ENCODE measurements at places on chromosomes 7 and 10.

DNA sequence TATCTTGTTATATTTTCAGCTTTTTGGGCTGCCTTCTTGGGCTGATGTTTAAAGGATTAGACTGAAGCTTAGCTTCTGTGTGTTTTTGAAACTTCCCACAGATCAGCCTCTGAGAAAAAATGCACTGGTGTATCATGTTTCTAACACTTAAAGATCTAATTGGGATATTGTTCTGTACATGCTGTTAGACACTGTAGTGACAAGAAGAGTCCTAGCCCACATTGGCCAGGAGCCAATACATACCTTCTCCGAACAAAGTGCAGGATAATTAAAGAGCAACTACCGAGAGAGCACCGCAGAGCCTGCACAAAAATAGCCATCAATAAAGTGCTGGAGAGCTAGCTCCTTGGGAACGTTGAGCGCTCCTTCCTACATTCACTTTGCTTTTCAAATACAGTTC lies 289.4 kb upstream of the SP8 start:
- no peak for DNase-seq

DNA sequence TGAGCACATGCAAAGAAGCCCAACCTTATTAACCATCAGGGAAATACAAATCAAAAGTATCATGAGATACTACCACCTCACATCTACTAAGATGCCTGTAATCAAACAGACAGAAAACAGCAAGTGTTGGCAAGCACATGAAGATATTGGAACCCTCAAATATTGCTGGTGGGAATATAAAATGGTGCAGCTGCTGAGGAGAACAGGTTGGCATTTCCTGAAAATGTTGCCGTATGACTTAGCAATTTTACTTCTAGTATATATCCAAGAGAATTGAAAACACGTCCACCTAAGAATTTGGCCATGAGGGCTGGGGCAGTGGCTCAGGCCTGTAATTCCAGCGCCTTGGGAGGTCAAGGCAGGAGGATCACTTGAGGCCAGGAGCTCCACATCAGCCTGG lies 39.4 kb upstream of the TNRC18 start:
- no peak for DNase-seq

- no peak for DNase-seq
Observed at GRCh38 chr7:117006907-117007684, 53.8 kb downstream of the ST7 start.

DNA sequence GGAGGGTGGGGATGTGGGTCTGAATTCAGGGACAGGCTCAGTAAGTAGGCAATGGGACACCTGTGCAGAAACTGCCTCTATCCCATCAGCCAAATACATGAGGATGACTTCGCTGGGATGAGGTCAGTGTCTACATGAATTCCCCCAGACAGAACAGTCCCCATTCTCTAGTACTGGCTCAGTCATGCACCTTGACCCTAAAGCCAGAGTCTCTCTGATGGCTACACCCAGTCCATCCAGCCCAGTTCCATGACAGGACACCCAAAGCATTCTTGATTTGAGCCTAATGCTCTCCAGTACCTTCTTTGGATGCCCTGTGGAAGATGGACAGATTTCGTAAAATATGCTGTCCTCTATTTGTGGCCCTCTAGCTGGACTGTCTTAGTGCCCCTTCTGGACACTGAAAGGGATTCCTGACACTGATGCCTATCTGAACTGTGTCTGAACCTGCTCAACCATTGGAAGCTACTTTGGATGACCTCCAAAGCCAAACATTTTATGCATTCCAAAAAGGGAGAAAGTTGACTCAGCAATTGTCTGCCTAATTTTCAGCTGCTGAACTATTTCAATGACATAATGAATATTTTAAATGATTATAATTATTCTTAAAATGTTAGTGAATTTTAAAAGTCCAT lies 14.6 kb downstream of the SFRP4 start:
- no peak for DNase-seq

- DNase-seq: no peak
Observed at GRCh38 chr7:18541181-18541870, 45.8 kb downstream of the HDAC9 start.

- DNase-seq: no peak
Observed at GRCh38 chr10:33334153-33334804, at the start of gene NRP1. TSS of gene NRP1 (minus strand) at chr10:33334667. CDS start at chr10:33334382, 285 bp downstream.

DNA sequence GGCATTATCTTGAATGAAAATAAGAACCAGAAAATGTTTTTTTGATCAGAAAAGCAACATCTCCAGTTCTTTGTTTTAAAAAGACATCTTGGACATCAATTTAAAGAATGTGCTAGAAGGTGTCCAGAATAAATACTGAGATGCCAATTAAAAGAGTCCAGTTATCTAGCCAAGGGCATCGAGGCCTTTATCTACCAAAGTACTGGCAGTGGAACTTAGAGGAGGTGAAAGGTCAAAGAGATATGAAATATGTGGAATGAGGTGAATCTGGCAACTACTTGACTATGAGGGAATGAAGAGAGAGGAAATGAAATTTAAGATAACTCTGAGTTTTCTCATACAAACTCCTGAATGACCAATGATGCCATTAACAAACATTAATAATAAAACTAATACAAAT lies 154.3 kb upstream of the GNAI1 start:
- DNase-seq: no peak

DNA sequence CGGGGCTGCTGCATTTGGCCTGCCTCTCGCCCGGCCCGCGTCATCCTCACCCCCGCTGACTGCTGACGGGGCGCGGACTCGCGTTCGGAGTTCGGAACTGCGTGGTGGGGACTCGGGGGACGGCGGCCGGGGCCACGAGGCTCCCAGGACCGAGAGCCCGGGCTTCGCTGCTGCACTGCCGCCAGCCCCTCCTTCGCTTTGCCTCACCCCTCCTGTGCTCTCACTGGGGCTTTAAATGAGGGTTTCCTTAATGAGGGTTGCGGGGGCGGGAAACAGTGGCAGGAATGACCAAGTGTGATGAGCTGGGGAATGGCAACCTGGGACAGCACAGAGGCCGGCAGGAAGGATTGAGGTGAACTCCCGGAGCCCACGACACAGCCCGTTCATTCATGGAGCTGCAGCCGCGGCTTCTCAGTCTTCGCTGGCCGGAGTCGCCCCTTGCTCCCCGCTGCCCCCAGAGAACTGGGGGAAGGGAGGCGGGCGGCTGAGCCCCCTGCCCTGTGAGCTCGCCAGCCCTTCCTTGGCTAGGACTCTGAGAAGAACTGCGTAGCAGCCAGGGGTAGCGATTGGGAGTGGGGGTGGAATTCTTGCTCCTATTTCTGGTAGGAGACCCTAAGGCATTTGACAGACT lies 1.5 kb upstream of the LRRC4 start:
- no peak for DNase-seq

DNA sequence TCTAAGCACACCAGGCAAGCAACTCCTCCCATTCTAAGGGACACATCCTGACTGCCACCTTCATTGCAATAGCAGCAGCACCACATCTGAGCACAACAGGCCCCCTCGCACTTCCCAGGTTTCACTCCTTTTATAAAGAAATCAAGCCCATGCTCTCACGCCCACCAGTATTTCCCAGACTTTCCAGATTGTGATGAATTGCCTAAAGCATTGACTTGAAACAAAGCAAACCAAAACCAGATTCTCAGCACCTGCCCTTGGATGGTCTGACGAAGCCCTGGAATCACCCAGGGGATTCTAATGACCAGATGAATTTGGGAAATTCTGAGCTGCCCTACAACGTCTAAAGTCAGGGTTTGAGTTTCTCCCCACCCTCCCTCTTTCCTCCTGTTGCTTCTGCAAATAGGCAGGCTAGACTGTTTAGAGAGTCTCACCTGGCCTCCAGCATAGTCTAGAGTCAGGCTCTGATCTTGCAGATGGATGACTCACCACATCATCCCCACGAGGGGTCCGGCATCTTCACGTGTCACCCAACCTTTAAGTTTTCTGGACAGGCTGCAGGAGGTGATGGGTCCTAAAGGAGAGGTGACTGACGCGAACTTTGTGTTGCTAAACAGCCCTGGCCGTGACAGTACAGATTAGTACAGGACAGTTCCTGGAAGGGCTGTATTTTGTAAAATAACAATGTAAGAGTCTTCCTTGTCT lies 198.0 kb downstream of the SKIDA1 start:
- DNase-seq: no peak

DNA sequence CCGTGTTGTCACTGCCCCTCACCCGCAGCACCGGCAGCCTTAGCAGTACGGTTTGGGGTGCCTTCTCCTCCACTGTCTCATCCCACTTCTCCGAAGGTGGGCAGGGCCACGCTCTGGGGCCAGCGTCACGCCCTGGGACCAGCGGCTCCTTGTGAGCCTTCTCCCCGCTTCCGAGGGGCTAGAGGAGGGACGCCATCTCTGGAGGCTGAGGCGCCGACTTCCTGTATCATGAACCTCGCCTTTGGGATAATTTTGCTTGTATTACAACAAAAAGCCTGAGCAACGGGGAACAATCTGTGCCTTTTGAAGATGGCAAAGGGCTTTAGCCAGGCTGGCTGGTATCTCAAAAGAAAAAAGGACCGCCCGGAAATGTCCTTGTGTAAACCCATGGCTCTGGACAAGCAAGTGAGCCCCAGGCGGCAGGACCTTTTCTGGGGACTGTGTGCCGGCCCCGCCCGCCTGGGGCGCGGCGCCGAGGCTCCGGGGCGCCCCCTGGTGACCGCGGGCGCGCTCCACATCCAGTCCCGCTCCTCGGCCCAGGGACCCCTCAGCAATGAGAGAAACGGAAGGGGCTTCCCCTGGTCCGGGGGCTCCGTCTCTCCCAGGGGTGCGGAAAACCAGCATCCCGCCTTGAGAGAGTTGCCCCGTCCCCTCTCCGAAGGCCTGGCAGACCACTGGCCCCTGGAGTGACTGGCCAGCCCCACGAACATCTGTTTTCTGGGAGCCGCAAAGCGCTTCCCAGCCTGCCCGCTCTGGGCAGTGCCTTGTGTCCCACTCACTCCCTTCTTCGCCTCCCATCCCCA lies 3.8 kb downstream of the DEPP1 start:
- DNase-seq: no peak

- DNase-seq: no peak
Observed at GRCh38 chr7:108114117-108114841, 15.9 kb downstream of the LAMB4 start.

DNA sequence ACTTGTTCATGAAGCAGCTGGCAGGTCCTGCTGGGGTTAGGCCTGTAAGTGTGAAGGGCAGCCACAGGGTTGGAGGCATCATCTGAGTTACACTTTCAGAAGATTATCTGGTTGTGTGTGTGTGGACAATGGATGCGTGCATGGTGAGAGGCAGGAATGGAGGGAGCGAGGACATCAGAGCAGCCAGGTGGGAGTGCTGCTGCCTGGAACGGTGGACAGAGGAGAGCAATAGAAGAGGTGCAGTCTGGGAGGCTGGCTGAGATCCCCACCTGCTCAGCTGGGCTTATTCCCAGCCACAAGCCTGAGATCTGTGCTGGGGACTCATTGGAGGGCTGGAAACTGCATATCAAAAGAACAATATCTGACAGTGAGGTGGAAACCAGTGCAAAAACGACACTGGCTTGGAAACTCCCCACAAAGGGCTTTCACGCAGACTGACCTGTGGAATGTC lies 17.9 kb downstream of the ZNF488 start:
- DNase-seq: no peak

GRCh38 chr10:14523286-14523685 lies 192.6 kb upstream of the FRMD4A start:
- DNase-seq: no peak

DNA sequence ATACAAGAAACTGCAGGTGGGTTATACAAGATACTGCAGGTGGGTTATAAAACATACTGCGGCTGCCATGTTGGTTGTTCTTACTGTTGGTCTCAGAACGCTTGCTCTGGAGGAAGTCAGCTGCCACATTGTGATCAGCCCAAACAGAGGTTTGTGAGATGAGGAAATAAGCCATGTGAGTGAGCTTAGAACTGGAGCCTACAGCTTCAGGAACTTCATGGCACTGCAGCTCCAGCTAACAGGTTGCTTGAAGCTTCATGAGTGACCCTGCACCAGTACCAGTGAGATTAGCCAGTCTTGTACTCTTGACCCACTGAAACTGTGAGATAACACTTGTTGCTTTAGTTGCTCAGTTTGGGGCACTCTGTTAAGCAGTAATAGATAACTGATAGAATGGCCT lies 74.5 kb upstream of the PRKCQ start:
- DNase-seq: no peak

- DNase-seq: no peak
Observed at GRCh38 chr7:47217086-47217485, 364.8 kb downstream of the TNS3 start.

- no peak for DNase-seq
Observed at GRCh38 chr10:131090761-131091661, 220.5 kb downstream of the TCERG1L start.

DNA sequence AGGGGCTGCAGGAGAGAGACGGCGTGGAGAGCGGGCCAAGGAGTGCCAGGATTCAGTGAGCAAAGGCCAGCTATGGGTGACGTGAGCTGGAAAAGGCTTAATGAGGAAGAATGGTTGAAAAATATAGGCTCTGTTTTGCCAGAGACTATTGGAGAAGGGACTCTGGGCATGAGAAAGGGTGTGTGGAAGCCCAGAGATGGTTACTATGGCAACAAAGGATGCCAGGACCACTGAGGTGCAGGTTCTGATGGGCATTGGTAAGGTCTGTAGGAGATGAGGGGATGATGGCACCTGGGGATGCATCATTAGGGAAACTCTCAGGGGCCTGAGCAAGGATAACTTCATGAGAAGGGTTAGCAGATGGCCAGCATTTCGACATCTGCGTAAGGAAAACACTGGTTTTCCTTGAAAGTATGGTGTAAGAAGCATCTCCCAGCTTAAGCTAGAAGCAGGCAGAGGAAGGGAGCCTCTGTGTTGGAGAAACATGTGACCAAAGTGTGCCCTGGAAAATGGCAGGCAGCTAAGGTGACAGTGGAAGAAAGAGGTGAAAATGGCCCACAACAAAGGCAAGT lies 21.6 kb upstream of the FAM180A start:
- no peak for DNase-seq

DNA sequence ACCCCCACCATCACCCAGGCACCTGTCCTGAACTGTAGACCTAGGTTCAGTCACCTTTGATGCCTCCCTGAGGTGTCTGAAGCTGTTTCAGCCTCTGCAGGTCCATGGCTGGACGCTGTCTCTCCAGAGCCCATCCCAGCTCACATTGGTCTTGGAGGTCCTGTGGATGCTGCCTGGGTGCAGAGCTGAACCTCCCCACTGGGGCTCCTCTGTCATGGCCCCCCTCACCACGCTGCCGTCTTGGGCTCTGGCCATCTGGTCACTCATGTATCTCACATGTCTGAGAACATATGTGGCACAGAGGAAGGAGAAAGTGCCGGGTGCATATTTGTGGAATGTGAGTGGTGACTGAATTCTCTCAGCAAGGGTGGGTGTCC lies 108.9 kb downstream of the NKX6-2 start:
- DNase-seq: no peak

- DNase-seq: no peak
Observed at GRCh38 chr10:81696609-81697388, 178.2 kb upstream of the NRG3 start.

GRCh38 chr10:107280293-107280692 lies 115.8 kb upstream of the SORCS1 start:
- DNase-seq: no peak

GRCh38 chr7:157679607-157680006 lies 342.8 kb downstream of the DNAJB6 start:
- no peak for DNase-seq

DNA sequence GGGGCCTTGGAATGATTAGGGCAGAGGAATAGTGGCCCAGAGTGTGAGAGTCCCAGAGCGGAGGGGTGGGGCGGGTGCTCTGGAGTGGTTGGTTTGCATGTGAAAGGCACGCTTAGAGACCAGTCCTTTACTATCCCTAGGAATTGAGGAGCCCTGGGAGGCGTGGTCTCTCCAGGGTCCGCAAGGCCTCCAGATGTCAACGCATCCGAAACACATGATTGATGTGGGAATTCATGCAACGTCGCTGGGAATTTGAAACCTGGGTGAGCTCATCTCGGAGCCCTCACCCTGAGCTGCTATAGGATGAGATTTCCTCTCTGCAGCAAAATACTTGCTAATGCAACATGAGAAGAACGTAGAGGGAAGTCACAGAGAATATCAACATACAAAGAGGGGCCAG lies 51.2 kb downstream of the NPTX2 start:
- no peak for DNase-seq
